ENCODE measurements at places on chromosomes 2 and 18.

GRCh38 chr18:57737400-57738060 lies 65.6 kb downstream of the ATP8B1 start:
- DNase-seq: no peak

- DNase-seq: no peak
Observed at GRCh38 chr2:207088839-207089238, 76.9 kb downstream of the KLF7 start.

GRCh38 chr2:56892382-56892781 lies 708.6 kb downstream of the CCDC85A start:
- no peak for DNase-seq

DNA sequence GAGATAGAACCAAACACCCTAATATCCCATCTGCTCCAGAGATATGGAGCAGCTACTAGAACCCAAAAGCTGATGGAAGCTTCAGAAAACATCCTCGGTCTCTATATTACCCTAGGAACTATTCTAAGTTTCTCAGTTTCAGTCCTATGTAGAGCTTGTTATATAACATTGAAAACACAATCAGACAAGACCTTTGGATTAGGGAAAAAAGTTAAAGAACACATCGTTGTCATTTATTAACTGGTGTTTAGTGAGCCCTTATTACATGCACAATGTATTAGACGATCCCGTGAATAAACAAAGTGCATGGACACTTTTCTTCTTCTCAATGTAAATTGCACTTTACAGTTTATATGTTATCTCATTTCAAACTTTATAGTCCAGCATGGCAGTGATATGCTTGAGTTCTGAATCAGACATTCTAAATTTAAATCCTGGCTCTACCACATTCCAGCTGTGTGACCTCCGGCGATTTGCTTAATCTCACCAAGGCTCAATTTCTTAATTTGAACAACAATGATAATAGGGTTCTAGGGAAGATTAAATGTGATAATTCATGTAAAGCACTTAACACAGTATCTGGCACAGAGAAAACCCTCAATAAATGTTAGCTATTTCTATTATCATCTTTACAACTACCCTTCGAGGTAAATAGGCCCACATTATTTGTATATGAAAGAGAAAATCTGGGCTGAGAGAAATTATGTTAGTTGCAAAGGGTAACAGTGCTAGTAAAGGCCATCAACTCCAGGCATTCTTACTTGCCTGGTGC lies 83.6 kb upstream of the PIK3C3 start:
- DNase-seq: no peak

DNA sequence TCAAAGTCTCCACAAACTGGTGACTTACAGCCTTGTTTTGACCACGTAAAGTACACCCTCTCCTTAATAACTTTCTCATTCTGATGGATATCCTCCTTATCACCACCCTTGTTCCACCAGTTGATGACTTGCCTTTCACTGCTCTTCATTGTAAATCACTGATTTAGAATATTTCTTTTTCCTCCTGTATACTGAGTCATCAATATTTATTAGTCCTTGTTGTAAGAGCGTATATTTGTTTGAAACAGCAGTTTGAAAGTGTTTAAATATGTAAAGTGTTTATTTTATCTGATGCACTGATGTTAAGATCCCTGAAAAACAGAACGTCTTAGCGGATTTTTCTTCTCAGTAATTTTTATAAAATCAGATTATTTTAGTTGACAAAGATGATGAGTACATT lies 34.2 kb upstream of the DYSF start:
- DNase-seq: no peak
